ENCODE measurements at places on chromosomes 3 and 15.

GRCh38 chr3:51680663-51681230, 9.7 kb downstream of the TEX264 start:
- DNase-seq: no peak

DNA sequence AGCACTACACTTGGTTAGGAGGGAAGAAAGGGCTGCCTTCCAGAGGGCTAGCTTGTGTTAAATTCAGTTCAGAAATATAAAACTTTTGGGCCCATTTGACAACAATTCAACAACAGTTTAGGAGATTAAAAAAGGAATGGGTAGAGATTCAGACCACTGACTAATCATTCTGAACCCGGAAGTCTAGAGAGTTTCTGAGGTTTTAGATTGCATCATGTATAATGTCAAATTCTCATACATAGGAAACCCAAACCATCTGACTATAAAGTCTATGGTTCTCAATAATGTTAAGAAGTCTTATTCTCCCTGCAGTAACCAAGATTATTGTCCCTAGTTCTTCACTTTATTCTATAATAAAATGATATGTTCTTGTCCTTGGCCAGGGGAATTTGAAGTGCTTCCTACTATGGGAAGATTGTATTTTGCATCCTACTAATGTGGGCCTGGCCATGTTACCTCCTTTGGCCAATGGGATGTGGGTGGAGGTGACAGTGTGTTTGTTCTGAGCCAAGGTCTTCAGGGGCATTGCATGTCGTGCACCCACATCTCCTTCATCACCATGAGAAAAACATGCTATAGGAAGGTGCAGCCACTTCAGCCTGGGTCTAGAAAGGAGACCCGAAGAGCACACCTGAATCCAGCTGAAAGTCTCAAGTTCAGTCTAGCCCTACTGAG, 66.4 kb upstream of the CCNL1 start:
- DNase-seq: no peak

GRCh38 chr15:93452537-93453211, 363.7 kb upstream of the RGMA start:
- no peak for DNase-seq

DNA sequence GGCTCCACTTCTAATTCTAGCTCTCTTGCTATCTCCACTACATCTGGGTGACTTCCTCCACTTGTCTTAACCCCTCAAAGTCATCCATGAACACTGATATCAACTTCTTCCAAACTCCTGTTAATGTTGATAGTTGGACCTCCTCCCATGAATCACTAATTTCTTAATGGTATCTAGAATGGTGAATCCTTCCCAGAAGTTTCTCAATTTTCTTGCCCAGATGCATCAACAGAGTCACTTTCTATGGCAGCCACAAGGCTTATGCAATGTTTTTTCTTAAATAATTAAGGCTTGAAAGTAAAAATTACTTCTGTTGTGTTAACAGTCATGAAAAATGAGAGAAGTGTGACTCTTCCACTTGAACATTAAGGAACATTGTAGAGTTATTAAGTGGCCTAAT, 164.3 kb downstream of the PCCB start:
- DNase-seq: no peak

GRCh38 chr15:90033006-90033405, 31.9 kb downstream of the ZNF710 start:
- DNase-seq: no peak

GRCh38 chr3:150144191-150144708, 173.6 kb upstream of the PFN2 start:
- no peak for DNase-seq

DNA sequence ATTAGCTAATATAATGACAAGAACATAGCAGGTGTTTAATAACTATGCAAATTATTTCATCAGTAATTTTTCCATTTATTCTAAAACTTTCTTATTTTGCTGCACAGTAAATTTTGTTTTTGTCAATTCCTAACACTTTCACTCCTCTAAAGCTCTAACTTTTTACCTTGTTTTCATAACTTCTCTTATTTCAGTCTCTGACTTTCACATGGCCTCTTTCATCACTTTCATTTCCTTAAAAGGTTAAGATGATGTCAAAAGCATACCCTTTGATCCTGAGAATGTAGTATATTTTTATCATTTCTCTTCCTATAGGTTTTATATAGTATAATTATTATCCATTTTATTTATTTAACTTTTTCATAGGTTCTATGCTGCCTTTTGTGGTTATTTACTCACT, 1325.8 kb upstream of the ALCAM start:
- no peak for DNase-seq

Measured in DMS153 (cell line).